Sciatic nerve (tissue), 2 donors: ENCODE measurements at places on chromosomes 5 and 9. TPM values are rescaled to one million over a fixed set of nuclear protein-coding genes. Genes with fewer than 3 reads are reported as not detected.

STKLD1 gene
- 2.6 TPM for total RNA-seq

CD72 gene
- total RNA-seq = 5.5 TPM

MPDZ gene
- total RNA-seq = 112 TPM

SLC34A3 gene
- not detected for total RNA-seq

TXNDC8 gene
- total RNA-seq = not detected

- DNase-seq = no peak
Measured at GRCh38 chr5:172869691-172870090, 35.6 kb downstream of the ERGIC1 start.

- DNase-seq = no peak
Measured at GRCh38 chr5:157793301-157793700, 49.8 kb downstream of the LSM11 start.

GRCh38 chr5:158701406-158702177 lies 398.1 kb downstream of the EBF1 start:
- DNase-seq = no peak

DNA sequence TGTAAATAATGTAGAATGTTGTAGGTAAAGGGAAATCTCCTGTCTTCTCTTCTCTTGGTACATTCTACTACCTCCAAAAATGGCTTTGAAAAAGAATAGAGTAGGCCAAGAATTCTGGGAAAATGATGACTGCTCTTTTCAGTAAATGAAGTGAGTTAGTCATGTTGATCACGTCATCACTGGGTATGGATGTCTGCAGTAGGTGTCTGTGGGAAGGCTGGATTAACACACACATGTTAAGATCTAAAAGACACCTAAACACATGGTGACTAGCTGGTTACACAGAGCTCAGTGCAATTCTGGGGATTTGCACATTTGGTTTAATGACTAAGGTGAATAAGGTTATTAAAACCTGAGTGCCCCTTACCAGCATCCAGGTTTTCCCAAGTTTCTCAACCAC lies 161.5 kb downstream of the CEP120 start:
- no peak for DNase-seq

- no peak for DNase-seq
Measured at GRCh38 chr9:98427491-98427890, 172.0 kb upstream of the TBC1D2 start.

DNA sequence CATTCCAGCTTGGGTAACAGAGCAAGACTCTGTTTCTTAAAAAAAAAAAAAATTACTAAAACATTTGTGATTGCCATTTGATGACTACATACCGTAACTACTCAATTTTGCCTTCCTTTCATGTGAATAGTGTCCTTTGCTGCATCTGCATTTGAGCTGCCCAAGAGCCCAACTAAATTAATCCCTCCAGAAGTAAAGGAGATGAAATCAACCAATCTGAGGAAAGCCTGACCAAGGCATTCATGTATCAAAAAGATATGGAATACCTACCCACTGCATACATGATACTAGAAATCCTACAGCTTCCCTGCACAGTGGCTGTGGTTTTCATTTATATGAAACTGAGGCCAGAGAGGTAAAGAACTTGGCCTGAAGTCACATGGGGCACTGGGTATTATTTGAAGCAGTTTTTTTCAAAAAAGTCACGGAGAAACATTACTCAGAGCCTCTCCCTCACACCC lies 177.5 kb downstream of the AOPEP start:
- no peak for DNase-seq
